Stimulated activated CD4-positive, alpha-beta T cell treated with anti-CD3 and anti-CD28 coated beads, Interleukin-12 subunit alpha, Interleukin-12 subunit beta, amount 100 ng/mL, for 24 hours (primary cell): ENCODE measurements at places on chromosomes 6 and 20.

DNA sequence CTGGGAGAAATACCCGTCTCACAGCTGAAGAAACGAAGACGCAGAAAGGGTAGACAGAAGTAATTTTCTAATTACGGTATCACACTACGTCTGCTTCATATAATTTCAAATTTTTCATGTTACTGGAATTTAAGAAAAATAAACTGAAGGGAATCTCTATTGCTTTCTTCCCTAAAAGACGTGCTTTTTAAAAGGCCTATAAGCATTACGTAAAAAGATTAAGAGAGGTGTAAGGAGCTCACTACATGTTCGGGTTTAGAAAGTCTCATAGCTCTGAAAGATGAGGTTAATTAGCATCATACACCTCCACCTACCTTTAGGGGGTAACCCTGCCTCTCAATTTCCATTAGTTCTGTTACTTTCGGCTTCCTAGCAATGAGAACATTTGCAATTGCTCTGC lies 787 bp upstream of the PLAGL1 start:
- DNase-seq: no peak

DNA sequence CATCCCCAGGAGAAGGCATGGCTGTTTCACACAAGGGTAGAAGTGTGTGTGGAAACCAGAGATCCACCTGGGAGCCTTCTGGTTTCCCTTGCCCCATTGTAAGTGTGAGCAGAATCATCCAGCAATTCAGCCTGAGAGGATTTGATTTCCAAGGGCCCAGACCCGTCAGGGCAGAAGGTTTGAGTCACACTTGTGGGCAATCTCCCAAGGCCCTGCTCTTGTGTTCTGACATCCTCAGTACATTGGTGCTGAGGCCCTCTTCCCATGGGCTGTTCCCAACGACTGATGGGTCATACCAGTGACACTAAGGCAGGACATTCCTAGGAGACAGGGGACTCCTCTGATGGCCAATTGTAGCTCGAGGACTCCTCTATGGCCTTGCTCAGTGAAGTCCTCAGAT lies 58.2 kb upstream of the POLR1H start:
- DNase-seq: no peak

DNA sequence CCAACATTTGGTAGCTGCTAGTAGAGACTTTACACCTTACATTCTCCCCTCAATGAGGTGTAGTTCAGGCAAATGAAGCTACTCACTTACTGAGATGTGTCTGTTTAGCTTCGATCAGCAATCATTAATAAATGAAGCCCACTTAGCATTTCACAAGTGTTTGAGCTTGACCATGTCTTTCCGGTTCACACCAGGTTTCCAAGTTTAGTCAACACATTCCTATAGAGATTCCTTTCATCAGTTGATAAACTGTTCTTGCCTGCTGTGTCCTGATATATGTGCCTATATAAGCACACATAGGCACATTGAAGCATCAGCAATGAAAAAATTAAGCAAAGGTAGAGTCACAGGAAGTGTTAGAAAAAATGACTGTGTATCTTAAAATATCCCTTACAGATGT lies 150.0 kb downstream of the BTBD3 start:
- DNase-seq: no peak

DNA sequence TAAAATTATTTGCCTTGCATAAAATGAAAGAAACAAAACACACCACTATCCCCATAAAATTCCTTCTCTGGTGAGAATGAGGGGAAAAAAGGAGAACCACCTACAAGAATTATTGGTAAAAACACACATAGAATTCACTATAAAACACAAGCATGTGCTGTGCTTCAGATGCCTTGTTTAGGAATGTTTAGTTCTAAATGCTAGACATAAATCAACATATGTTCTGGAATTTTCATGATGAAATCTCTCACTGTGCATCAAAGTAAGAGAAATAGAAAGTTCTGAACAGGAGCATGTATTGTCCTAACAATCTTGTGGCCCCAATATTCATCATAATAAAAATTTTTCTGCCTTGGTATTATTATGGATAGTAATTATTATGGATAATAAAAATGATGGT lies 111.0 kb downstream of the PLCB4 start:
- no peak for DNase-seq

DNA sequence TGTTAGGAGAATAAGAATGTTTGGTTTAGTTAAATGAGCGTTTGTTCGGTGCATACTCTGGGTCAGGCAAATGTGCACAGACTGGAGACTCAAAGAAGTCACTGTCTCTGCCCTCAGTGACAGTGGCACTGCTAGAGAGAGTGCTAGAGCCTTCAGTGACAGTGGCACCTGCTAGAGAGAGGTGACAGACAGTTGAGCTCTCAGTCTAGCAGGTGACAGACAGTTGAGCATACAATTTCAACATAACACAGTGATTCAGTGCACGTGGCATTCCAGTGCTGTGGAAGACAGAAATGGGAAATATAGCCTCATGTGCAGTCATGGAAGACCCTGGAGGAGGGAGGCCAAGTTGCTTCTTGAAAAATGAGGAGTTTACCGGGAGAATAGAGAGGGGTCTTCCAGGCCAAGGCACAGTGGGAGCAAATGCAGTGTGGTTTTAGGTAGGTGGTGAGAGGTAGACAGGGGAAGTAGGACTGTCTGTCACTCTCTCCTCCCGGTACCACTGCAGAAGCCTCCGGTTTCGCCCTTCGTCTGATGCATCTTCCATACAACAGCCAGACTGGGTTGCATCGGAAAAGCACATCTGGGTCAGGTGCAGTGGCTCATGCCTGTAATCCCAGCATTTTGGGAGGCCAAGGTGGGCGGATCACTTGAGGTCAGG lies 107.9 kb upstream of the CLDN20 start:
- no peak for DNase-seq

- no peak for DNase-seq
Observed at GRCh38 chr6:142816486-142816885, 128.5 kb downstream of the HIVEP2 start.

DNA sequence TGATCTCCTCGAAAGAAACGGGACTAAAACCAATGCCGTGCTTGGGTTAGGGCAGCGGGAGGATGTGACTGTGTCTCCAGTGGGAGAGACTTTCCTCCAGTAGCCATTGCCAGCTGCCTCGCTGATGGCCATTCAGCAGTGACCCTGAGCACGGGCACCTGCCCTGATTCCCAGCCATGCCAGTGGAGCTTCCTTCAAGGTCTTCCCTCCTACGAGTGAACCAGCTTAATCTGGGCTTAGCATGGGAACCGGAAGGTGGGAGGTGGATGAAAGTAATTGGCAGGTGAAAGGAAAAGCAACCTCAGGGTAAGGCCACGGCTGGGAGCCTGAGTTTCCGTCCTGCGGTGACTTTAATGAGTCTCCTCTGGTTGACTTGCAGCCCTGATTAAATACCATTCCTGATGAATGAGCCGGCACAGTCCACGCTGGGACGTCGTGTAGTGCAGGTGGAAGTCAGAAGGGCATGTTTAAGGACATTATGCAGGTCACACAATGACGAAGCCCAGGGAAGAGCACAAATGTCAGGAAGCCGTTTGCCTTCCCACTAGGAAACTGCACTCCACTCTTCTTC lies 813.5 kb downstream of the QKI start:
- DNase-seq: no peak
